Hematopoietic multipotent progenitor cell treated with erythropoietin and hydrocortisone succinate and interleukin-3 and kit ligand, for 6 days (in vitro differentiated cells): ENCODE measurements at places on chromosomes 16 and 17.

- DNase-seq: no peak
These were observed 325.7 kb upstream of the TBX2 start for GRCh38 chr17:61073799-61074513.

DNA sequence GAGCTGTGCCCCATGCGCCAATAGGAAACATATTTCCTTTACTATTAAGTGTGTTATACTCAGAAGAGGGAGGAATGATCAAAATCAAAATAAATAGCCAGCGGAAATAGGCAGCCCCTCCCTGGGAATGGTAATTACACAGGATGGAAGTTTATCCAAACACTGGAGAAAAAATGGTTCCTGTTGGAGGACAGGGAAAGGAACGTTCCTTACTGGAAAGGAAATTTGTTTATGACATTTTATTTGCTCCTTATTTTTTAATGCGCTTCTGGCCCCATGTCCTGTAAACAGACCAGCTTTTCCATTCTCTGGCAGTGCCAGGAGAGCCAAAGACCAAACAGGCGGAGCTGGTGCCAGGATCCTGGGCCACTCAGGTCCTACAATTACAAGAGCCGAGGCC, 273.7 kb downstream of the SOX9 start:
- no peak for DNase-seq

DNA sequence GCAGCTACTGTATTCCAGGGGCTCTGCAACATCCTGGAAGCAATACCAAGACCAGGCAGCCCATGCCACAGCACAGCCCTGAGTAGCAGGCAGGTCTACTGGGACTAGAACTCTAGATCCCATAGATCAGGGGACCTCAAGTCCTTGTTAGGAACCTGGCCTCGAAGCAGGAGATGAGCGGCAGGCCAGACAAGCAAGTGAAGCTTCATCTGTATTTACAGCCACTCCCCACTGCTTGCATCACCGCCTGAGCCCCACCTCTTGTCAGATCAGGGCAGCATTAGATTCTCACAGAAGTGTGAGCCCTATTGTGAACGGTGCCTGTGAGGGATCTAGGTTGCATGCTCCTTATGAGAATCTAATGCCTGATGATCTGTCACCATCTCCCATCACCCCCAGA, 295.7 kb upstream of the TNRC6C start:
- no peak for DNase-seq

GRCh38 chr16:84341528-84342295, 26.6 kb upstream of the ATP2C2 start:
- no peak for DNase-seq

- no peak for DNase-seq
These were observed 32.0 kb upstream of the PLLP start for GRCh38 chr16:57316390-57317017.

DNA sequence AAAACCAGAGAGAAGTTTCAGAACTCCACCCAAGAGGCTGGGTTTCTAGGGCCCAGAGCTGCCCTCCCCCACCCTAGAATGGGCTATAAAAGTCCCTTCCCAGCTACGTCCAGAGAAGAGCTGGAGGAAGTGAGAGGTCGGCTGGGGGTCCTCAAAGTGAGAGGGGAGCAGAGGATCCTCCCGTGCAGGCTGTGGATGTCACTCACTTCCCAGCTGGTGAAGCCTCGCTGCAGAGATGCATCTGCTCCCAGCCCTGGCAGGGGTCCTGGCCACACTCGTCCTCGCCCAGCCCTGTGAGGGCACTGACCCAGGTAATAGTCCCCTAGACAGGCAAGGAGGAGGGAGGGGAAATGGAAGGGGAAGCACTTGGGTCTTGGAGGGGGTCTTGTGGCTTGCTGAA, at the start of gene EPX:
TSS of gene EPX (plus strand) at position 115 of the 400 bp plus-strand sequence. CDS start at position 236, 121 bp downstream.
- DNase-seq: no peak

- no peak for DNase-seq
These were observed 97.3 kb downstream of the NLK start for GRCh38 chr17:28139822-28140221.

DNA sequence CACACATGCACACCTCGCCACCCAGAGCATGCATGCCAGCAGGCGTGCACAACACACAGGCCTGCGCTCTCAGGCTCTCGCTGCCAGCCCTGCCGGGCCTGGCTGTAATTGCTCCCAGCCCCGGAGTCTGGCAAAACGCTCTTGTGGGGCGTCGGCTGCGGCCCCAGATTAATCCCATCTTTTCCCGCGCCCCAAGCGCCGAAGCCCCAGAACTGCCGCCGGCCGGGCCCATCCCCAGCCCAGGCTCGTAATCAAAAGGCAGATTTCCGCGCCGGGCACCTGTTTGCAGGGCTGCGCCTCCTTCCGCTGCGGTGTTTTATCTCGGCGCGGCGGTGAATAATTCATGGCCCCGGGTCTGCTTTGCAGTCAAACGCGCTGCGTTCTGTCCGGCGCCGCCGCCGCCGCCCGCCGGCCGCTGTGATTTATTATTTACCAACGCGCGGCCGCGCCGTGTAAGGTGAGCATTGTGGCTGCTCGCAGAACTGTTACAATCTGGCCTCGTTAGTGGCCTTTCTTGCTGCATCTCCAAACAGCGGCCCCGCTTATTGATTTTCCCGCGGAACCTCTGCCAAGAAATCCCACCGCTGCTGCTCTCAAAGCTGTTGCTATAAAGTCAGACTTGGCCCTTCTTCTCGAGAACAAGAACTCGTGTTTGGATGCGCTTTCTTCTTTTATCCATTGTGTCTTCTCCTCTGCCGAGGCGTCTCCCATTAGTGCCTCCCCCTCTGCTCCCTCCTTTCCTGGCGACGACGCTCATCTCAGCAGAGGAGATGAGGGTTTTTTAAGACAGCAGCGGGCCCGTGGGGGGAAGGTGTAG, 126.1 kb downstream of the IRX5 start:
- DNase-seq: peak; percentile 4

DNA sequence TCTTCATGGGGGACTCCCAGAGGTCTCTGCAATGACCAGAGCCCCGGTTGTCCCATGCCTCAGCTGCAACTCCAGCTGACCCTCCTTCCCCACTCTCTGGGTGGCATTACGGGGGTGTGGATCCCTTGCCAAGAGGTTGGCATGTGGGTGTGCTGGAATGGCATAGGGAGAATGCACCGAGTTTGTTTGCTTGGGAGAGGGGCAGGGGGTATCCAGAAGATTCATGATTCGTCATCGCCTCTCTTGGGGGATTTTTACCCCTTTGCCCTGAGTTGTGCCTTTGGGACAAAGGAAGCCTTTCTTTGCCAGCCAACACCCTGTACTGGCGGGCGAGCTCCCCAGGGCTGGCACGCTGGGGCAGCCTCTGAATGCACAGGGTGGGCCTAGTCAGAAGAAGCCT, 6.5 kb downstream of the ERBB2 start:
- no peak for DNase-seq

DNA sequence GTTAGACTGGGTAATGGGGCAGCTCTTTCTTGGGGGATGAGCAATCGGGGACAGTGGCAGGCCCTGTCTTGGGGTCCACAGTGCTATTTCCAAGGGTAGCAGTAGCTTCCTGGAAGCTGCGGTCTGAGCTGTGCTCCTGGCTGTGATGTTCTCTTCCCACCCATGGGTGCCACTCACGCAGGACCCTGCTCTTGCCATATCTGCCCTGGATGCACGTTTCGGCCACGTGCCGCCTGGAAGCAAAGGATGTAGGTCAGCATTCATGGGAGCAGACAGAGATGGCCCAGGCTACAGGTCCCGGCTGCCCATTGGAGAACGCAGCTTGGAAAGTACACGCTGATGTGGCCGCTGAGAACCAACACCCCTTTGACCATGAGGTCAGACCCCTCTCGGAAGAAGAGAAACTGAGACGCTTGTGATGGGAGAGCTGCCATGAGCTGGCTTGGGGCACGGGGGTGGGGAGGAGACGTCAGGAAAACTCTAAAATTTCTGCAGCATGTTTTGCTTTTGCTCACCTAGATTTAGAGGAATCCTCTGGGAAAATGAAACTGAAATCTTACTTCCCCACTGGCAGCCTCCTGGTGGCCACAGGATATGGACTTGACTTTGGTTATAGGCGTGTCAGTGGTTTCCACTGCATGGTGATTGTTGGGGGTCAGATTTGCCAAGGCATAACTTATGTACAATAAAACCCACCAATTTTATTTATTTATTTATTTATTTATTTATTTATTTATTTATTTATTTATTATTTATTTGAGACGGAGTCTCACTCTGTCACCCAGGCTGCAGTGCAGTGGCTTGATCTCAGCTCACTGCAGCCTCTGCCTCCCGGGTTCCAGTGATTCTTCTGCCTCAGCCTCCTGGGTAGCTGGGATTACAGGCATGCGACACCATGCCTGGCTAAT, 36.2 kb upstream of the IRF8 start:
- DNase-seq: no peak

GRCh38 chr17:81552244-81553017, at the start of gene FAAP100:
Gene FAAP100 (minus strand): TSS chr17:81552353. CDS start chr17:81552330, 23 bp downstream.
- peak; percentile 89 for DNase-seq

DNA sequence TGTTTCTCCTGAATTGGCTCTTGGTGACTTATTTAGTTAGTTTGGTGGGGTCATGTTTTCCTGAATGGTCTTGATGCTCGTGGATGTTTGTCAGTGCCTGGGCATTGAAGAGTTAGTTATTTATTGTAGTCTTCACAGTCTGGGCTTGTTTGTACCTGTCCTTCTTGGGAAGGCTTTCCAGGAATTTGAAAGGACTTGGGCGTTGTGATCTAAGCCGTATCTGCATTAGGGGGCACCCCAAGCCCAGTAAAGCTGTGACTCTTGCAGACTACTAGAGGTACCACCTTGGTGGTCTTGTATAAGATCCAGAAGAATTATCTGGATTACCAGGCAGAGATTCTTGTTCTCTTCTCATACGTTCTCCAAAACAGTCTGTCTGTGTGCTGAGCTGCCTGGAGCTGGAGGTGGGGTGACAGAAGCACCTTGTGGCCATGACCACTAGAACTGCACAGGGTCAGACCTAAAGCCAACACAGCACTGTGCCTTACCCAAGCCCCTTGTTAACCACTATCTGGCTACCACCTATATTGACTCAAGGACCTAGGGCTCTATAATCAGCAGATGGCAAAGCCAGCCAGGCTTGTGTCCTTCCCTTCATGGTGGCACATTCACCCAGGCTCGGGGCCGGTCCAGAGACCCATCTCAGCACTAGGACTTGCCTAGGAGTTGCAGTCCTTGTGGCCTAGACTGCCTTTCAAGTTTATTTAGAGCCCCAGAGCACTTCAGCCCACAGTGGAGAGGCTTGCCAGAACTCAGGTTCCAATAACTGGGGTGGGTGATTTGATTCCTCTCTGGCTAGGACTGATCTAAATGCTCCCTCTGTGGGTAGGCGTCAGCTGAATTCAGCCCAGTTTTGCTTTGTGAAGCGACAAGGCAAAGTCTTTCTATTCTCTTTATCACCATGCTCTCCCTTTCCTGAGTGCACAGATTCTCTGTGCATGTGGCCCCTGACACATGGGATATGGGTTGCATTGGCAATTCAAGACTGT, 11.0 kb downstream of the RNF135 start:
- DNase-seq: no peak

DNA sequence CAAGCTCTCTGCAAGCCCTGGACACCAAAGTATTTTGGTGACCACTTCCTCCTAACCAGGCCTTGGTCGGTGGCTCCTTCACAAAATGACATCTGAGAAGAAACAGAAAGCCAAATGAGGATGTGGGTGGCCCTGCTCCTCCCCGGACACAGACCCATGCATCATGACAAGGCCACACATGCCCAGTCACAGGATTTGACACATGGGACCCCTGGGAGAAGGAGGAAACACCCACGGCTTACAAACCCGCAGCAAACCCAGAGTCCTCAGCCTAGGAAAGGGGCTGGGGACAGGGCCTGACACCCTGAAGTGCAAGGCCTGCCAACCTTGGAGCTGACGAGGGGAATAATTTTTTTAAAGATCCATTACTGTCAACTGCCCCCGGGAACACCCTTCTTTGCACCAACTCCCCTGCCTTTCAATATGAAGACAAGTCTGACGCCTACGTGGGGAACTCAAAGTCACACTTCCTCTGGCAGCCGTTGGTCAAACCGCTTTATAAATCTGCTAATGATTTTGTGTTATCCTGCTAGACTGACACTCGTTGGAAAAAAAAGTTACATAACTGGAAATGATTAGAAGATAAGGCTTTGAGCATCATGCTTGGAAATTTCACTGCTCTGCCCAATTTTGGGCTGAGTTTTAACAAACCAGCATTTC, 41.3 kb downstream of the GAS7 start:
- DNase-seq: peak; percentile 69

- DNase-seq: peak; percentile 78
These were observed 916 bp downstream of the PAGR1 start for GRCh38 chr16:29816694-29817441.

GRCh38 chr16:9345880-9346279, 254.4 kb downstream of the HAPSTR1 start:
- no peak for DNase-seq

GRCh38 chr16:11374255-11374654, 29.0 kb downstream of the RMI2 start:
- DNase-seq: no peak

- no peak for DNase-seq
These were observed 35.1 kb upstream of the SBK1 start for GRCh38 chr16:28257256-28257655.

DNA sequence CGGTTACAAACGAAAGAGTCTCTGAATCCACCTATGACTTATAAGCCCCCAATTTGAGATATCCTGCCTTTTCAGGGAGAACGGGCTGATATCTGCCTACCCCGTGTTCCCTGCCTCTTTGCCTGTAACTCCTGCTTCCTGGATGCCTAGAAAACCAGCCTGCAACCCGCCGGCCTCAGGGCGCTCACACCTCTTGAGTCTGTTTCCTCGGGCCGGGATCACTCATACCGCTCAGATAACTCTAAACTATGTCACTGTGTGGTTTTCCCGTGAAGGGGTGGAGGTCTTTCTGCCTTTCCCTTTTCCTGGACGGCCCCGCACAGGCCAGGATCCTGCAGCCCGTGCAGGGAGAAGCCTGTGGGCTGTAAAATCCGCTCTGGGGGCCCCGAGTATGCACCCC, 10.4 kb downstream of the RPUSD1 start:
- no peak for DNase-seq

DNA sequence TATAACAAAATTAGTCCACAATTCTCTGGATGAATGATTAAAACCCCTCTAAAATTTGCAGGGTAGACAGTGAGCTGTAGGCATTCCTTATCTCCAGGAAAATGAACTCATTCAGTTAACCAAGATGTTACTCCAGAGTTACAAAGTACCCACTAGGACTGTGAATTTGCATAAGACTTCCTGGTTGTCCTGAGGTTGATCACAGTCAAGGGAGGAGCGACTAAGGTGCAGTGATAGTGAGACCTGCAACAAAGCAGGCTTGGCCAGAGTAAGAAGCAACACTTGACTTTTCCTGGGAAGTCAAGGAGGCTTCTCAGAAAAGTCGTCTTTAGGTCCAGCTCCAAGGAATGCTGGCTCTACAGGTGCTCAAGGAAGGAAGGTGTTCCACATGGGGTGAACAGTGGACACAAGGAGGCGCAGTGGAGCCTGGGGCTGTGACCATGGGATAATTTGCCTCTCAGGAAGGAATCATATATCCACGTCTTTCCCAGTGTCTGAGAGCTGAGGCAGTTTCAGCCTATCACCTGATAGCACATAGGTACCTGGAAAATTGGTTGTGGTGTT, 821.1 kb upstream of the EEF2KMT start:
- no peak for DNase-seq

DNA sequence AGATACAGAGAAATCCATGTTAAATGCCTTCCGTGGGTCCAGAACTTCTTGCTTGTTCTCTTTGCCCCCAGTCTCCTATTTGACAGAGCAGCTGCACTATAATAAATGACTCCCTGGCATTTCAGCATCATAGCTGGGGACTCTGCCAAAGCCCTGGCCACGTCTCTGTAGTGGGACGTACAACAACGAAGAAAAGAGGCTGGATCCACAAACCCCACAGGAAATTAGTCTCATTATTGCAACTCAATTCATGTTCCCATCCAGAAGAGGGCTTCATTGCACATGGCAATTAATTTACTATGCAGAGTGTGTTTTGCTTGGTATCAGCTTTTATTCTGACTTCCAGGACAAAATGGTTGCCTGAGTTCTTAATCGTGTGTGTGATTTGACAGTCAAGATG, 121.3 kb downstream of the CDH13 start:
- DNase-seq: no peak
